ENCODE measurements at places on chromosomes 2 and 18. TPM values are rescaled to one million over a fixed set of nuclear protein-coding genes. Genes with fewer than 3 reads are reported as not detected.

GRCh38 chr2:705971-706511 lies 28.8 kb upstream of the TMEM18 start:
- DNase-seq = no peak

DNA sequence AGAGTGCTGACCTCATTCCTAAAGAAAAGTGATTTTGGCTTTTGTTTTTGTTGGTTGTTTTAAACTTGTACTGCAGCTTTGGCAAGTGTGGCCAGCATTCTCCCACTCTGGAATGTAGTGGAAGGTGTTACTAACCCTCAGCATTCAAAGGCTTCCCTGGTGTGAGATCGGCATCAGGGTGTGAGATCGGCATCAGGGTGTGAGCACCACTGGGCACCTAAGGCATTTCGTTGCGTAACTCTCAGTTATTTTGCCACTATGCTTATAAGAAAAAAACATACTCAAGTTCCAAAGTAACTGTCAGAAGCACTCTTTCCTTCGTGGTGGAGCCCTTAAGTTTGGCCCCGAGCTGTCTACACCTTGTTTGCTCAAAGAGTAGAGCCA lies 1.7 kb downstream of the CYBRD1 start:
- DNase-seq = no peak

DNA sequence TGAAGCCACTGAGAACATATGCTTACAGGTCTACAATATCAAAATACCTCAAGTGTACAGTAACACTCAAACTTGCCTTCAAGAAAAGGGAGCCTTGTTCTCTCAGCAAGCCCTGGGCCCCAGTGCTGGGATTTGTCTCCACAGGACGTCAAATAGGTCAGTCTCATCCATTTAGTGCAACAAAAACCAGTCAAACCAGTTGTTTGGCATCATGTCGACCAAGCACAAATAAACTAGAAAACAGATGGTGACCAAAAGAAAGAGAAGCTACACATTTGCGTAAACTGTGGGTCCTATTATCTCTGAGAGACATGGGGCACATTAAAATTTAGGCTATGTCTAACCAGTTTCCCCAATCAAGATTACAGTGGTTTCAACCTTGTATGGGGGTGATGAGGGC lies 182.6 kb upstream of the PKDCC start:
- DNase-seq = no peak

DNA sequence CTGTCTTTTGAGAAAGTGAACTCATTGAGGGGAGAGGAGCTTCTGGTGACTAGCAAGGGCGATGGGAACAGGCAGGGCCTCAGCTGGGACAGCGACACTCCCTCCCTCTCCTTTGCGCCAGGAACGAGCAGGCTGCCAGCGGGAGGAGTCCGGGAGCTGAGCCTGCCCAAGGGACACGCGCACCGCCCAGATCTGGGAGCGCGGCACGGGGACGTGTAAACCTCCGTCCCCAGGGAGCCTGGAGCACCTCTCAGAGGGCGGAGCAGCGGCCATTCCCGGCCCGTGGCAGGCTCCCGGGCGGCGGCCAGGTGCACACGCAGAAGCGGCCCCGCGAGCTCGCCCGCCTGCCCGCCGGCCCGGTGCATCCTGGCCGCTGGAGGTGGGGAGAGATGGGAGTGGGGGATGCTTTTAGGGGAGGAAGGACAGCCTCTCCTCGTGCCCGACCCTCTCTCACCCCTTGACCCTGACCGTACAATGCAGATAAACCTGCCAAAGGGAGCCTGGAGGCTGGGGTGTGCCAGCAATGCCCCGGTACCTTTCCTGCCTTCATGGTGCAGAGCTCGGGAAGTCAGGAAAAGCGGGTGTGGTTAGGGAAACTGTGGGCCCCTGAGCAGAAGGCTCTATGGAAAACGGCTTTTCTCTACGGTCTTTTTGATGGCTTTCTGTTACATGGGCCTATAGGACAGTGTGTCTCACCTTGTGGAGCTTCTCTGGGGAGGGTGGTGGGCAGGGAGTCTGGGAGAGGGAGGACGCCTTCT lies 2.2 kb downstream of the AQP4 start:
- no peak for DNase-seq

GRCh38 chr2:196249860-196250259 lies 78.5 kb upstream of the STK17B start:
- DNase-seq = no peak

- DNase-seq = no peak
Measured at GRCh38 chr2:240601831-240602160, 15.3 kb downstream of the CAPN10 start.

- DNase-seq = no peak
Measured at GRCh38 chr2:46521215-46521683, 41.9 kb downstream of the TMEM247 start.

DNA sequence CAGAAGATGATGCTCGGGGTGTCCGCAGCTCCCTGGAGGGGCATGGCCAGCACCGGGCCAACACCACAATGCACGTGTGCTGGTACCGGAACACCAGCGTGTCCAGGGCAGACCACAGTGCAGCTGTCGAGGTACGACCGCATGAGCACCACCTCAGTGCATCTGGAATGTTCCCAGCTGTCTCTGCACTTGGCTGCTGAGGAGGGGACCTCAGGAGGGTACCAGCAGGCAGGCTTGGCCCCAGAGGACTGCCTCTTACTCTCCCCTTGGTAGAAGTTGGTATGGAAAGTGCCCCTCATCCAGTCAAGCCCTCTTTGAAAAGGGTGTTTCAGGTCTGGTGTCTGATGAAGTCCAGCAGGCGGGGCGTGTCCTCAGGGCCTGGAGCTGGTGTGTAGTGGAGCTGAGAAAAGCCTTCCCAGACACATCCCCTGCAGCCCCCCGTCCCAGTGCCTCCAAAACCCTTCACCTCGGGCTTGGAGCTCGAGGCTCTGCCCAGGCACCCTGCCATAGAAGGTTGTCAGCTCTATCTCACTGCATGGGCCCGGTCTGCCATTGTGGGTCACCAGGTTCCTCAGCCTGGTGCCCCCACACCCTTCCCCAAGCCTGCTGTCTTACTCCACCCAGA lies 16.7 kb downstream of the STK25 start:
- no peak for DNase-seq

- no peak for DNase-seq
Measured at GRCh38 chr2:98583276-98583675, 25.0 kb downstream of the COA5 start.

- DNase-seq = no peak
Measured at GRCh38 chr2:233037078-233037477, 4.6 kb downstream of the NEU2 start.

- no peak for DNase-seq
Measured at GRCh38 chr2:76977846-76978727, 544.1 kb downstream of the LRRTM4 start.

GRCh38 chr2:127146071-127146725 lies 39.2 kb upstream of the BIN1 start:
- DNase-seq = no peak

GRCh38 chr2:125227843-125228392 lies 1202.8 kb downstream of the CNTNAP5 start:
- no peak for DNase-seq

- DNase-seq = no peak
Measured at GRCh38 chr18:6574631-6575030, 154.9 kb upstream of the ARHGAP28 start.

DNA sequence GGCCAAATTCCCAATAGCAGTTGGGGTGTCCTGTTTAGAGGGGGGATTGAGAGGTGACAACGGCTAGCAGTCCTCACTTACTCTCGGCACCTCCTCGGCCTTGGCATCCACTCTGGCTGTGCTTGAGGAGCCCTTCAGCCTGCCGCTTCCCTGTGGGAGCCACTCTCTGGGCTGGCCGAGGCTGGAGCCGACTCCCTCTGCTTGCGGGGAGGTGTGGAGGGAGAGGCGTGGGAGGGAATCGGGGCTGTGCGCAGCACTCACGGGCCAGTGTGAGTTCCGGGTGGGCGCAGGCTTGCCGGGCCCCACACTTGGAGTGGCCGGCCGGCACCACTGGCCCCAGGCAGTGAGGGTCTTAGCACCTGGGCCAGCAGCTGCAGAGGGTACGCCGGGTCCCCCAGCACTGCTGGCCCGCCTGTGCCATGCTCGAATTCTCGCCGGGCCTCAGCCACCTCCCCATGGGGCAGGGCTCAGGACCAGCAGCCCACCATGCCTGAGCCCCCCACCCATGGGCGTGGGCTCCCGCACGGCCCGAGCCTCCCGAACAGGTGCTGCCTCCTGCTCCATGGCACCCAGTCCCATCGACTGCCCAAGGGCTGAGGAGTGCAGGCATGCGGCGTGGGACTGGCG lies 705.9 kb upstream of the ZNF804A start:
- DNase-seq = no peak

DNA sequence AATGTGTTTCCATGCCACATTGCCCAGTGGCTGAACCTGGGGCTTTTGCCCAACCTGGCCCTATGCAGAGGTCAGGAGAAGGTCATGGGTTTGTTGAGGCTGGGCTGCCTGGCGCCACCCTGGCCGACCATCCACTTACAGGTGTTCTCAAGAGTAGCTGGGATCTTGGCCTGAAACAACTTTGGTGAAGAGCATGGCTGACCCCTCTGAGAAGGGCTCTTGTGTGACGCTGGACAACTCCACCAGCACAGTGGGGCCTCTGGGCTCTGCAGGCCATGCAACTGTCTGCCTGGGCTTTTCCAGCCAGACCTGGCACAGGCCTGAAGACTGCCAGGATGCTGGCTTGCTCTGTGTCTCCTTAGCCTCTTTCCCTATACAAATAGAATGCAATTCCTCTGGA lies 76.4 kb upstream of the ZNG1B start:
- no peak for DNase-seq

DNA sequence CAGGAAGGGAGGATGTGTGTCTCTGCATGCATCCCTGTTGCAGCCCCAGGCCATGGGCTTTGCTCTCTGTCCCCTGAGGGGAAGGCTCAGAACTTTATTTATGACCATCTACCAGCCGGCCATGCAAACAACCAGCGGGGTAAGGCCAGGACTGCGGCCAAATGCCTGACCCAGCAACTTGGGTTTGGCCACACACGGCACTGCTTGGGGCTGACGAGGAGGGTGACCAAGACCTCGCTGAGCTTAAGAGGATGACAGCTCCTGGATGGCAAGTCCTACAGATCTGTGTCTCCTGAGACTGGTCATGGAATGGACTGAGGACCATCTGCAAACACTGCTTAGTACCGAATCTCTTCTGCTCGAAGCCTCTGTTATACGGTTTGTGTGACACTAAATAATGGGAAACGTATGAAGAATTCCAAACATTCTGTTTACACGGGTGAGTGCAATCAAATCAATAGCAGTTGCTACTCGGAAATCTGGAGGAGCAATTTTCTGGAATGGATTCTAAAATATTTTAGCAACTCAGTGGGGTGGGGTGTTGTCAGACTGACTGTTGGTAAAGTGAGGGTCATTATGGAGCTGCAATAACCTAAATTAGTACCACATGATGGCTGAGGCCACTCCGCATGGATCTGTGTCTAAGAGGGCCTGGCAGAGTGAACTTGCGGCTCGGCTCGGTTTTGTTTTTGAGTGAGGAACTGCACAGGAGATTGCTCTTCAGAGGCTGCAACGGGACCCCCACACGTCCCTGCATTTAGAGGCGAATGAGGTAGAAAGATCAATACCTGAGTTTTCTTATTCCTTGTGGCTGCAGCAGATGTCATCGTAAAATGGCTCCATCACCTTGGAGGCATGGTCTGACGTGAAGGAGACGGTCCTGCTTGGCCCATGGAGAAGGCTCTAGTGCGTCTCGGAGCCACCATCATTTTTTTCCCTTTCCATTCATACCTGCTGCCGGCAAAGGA lies 26.6 kb downstream of the TMEM18 start:
- peak; percentile 4 for DNase-seq

- no peak for DNase-seq
Measured at GRCh38 chr2:118053681-118054080, 34.6 kb upstream of the INSIG2 start.

DNA sequence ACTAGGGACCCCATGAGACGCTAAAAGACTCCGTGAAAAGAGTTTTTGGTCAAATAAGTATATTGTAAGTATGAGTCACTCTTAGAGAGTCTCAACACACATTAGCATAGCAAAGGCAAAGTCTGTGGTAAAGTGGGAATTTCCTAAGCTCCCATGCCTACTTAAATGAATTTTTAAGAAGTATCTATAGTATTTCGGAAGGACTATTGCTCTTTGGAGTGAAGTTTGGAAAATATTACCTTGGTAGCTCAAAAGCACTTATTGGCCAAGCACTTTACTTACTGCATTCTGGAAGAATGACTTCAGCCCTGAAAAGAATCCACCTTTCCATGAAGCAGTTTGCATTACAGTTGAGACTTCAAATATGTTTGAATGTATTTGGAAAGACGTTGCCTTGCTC lies 57.1 kb downstream of the CAVIN2 start:
- DNase-seq = no peak

- DNase-seq = no peak
Measured at GRCh38 chr2:129731907-129732629, 247.4 kb upstream of the RAB6C start.

- no peak for DNase-seq
Measured at GRCh38 chr2:71827524-71827901, 320.1 kb downstream of the CYP26B1 start.

DNA sequence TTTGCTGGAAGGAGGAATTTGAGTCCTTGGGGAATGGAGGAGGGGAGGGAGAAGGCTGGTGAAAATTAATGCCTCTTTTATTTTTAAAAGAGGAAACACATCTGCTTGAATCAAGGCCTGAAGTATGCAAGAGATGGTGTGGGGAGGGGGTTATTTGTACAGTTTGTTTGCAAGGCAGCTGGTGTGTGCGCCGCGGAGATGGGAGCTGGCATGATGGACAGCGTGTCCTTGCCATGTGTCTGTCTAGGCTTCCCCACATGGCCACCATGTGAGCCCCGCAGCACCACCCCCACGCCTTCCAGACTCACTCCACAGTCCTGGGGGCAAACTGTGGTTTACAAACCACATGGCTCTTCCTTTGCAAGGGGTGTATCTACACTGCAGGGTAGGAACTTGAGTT lies 154.8 kb upstream of the APCDD1 start:
- no peak for DNase-seq

DNA sequence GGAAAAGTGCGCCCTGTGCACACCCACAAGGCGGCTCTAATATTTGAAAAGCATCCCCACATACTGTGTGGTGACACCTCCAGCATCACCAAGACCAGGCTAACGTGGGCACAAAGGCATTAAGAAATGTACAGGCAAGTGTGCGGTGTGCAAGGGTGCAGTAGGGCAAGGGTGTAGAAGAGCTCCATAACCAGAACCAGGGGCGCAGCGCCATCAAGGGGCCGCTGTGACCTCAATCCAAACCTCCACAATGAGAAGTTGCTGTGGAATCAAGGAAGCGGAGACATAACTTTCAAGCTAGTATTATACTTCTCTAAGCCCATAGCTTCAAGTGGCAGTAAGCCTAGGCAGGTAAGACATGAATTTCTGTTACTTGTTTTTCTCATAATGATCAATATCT lies 13.0 kb downstream of the L3MBTL4 start:
- DNase-seq = no peak

DNA sequence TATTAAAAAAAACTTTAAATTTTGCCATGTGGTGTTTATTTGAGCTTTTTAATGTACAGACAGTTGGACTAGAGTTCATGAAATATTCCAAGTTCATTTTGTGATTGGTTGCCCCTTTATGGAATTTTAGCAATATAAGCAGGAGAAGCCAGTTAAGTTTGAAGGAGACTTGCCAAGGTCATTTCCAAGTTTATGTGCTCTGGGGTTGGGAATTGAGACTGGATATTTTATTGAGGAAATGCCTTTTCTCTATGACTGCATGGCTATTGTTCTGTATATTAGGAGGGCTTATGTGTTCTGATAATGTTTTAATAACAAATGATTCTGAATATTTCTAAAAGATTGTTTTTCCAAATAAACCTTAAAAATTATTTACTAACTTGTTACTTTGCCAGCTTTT lies 67.0 kb upstream of the TCF4 start:
- no peak for DNase-seq

GRCh38 chr2:165582409-165582808 lies 112.9 kb downstream of the CSRNP3 start:
- no peak for DNase-seq

CYTIP gene
- total RNA-seq = 206 TPM

HYCC2 gene
- total RNA-seq = 20.1 TPM

IL1A gene
- total RNA-seq = 6.8 TPM

EMX1 gene
- not detected for total RNA-seq

HS6ST1 gene
- 17.6 TPM for total RNA-seq
